Activated T-cell treated with anti-CD3 and anti-CD28 coated beads for 48 hours (primary cell): ENCODE measurements at places on chromosomes 7 and 10.

- no peak for DNase-seq
Observed at GRCh38 chr7:155191137-155191536, 106.5 kb upstream of the INSIG1 start.

- no peak for DNase-seq
Observed at GRCh38 chr7:49166441-49166840, 242.1 kb downstream of the CDC14C start.

GRCh38 chr7:158460665-158461064 is 127.0 kb downstream of the PTPRN2 start:
- no peak for DNase-seq

DNA sequence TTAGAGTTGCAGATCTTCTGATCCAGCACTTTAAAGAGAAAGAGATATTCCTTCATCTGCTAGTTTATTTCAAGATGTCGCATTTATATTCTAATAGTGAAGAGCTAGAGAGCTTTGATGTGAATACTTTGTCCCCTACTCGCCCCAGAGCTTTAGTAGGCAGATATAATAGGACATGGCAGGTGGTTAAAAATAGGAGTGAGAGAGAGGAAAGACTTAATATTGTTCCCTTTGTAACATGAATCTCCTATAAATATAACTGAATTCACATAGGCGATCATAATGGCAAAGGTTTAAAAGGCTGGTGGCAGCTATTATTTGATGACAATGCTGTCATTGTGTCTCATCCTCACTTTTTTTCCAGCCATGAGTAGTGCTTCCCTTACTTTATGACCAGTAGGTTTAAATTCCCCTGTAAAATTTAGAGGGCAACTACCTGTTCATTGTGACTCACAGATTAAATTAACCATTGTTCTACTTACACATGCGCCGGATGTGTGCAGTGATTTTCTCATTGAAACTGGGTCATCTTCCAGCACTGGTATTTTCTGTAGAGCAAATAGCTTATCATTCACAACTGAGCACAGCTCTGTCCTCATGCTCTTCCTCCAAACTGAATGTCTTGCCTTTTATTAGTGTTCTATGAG is 906.7 kb upstream of the CELF2 start:
- DNase-seq: no peak

DNA sequence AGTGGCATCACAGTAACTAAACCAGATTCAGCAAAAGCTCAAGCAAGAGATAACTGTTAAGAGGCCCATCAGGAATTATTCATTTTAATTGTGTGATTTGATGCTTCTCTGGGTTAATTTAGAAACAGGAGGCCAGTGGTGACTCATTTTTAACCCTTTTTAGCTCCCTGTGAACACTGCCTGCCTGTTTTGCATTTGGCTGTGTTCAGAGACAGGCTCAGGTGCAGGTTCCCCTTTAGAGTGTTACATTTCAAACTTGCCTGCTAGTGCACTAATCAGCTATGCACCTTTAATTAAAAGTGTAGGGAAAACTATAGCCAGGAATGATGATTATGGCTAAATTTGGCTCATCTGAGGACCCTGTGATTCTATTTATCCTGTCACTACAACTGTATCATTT is 6.5 kb downstream of the STAMBPL1 start:
- DNase-seq: no peak

- no peak for DNase-seq
Observed at GRCh38 chr10:44879531-44879899, 31.6 kb upstream of the TMEM72 start.
